ENCODE measurements at places on chromosomes 7 and 10. TPM values are rescaled to one million over a fixed set of nuclear protein-coding genes. Genes with fewer than 3 reads are reported as not detected.

DNA sequence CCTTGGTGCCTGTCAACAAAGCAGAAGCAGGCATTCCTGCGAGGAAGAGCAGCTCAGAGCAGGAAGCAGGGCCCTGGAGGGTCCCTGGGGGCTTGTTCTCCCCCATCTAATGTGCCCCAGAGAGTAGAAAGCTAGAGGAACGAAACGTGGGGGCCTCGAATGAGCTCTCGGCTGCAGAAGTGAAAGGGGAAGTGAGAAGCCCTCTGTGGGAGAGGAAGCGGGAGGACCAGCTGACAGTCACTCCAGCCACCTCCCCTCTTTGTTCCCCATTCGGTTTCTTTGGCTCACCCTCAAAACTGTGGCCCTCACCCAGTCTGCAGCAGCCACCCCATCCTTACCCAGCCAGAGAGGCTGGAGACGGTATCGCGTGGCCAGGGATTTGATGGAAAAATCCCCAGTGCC, 25.0 kb downstream of the C10orf105 start:
- DNase-seq, result no peak

DNA sequence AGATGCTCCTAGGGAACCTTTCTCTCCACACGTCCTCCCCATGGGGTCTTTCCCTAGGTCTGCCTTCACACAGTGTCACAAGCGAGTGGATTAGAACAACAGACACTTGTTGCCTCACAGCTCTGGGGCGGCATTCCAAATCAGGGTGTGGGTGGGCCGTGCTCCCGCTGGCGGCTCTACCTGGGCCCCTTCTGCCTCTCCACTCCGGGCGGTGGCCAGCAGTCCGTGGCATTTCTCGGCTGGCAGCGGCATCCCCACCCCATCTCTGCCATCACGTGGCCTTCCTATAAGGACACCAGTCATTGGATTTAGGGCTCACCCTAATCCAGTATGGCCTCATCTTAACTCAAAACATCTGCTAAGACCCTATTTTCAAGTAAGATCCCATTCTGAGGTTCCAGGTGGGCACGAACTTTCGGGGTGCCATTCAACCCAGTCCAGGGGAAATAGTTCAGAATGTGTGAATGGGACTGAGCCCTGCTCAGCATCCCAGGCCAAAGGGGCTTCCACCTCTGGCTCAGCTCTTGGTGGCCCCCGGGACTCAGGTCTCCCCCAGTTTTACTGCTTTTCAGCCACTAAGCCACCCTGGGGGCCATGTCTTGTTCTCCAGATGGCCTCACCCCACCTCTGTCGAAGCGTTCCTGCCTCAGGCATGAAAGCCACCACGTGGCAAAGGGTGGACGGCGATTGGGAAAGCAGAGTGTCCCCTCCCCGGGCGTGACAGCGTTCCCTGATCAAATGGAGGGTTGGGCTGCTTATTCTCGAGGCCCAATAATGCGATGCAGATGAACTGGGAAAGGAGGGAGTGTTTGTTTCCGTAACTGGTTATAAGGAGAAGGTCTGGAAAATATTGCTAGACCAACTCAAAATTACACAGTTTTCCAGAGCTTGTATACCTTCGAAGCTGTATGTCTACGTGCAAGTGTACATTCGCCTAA, 350.0 kb downstream of the GLRX3 start:
- DNase-seq, result no peak

- DNase-seq, result peak; percentile 86
Observed at GRCh38 chr10:79260811-79261740, 86.2 kb upstream of the PPIF start.

DNA sequence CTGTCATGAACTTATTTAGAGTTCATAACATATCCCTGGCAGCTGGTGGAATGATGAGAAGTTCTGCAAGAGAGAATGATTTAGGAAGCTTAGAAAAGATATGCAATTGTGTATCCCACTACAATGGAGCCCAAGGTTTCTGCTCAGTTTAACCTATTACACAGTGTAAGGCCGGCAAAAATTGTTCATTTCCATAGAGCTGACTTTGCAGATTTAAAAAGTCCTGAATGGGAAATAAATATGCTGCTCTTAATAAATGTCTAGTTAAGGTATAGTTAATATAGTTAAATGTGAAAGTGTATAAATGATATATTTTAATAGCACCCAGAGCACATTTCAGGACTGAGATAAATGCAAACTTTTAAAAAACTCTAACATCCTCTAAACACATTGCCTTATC, 149.9 kb downstream of the EVX1 start:
- no peak for DNase-seq

- no peak for DNase-seq
Observed at GRCh38 chr10:19119191-19119590, 70.6 kb downstream of the MALRD1 start.

The FFAR4 gene
- not detected for total RNA-seq

Measured in glutamatergic neuron (in vitro differentiated cells).